ENCODE measurements at places on chromosomes 2 and 18.

GRCh38 chr2:155965415-155966063 lies 367.0 kb downstream of the NR4A2 start:
- no peak for DNase-seq

GRCh38 chr2:41294331-41294730 lies 753.5 kb upstream of the PKDCC start:
- DNase-seq = no peak

GRCh38 chr18:63887424-63887823 lies at the start of gene SERPINB2:
SERPINB2 (plus strand) TSS chr18:63887705; CDS start chr18:63891445, 3,740 bp downstream.
- DNase-seq = no peak

GRCh38 chr2:143001501-143001900 lies 124.0 kb downstream of the KYNU start:
- DNase-seq = no peak

GRCh38 chr2:215716956-215717355 lies 281.1 kb upstream of the FN1 start:
- DNase-seq = no peak

DNA sequence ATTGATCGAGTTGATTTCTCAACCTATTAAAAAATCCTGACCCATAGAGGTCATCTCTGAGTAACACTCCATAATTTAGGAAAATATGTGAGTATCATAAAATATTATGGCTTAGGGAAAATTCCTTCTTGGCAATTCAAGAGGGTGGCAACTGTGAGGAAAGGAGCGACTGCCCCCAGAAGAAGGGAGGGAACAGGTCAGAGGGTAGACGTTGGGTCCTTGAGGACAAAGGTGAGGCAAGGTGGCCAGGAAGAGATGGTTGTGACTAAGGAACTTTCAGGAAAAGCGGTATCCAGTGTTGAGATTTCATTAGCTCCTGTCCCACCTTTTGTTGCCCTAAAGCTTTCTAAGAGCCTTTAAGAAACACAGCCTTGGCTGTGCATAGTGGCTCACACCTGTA lies 10.5 kb upstream of the AGAP1 start:
- DNase-seq = no peak

DNA sequence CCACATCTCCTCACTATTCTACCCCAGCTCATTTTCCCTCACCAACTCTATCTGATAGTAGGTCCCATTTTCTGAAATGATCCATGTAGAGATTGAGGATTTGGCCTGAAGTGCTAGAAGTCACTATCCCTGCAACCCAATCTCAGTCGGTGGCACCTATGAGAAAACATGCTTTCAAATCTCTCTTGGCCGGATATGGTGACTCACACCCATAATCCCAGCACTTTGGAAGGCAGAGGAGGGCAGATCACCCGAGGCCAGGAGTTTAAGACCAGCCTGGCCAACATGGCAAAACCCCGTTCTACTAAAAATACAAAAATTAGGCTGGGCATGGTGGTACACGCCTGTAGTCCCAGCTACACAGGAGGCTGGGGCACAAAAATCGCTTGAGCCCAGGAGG lies 19.1 kb upstream of the MARCHF4 start:
- DNase-seq = no peak

DNA sequence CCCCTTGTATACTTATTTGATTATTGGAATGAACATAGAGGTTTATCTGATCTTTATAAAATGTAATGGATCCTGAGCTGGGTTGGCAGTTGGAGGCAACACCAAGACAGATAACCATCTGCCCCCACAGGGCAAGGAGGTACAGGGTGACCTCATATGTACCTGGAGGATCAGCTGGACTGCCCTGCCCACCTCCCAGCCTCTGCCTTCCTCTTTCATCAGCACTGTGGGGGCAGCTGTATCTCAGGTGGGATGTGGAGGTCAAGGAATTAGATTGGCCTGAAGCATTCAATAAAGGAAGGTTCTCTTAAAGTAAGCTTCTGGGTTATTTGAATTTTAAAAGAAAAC lies 92.6 kb downstream of the LYPD6 start:
- DNase-seq = no peak

- no peak for DNase-seq
Measured at GRCh38 chr18:58525928-58526424, 102.9 kb downstream of the ALPK2 start.

DNA sequence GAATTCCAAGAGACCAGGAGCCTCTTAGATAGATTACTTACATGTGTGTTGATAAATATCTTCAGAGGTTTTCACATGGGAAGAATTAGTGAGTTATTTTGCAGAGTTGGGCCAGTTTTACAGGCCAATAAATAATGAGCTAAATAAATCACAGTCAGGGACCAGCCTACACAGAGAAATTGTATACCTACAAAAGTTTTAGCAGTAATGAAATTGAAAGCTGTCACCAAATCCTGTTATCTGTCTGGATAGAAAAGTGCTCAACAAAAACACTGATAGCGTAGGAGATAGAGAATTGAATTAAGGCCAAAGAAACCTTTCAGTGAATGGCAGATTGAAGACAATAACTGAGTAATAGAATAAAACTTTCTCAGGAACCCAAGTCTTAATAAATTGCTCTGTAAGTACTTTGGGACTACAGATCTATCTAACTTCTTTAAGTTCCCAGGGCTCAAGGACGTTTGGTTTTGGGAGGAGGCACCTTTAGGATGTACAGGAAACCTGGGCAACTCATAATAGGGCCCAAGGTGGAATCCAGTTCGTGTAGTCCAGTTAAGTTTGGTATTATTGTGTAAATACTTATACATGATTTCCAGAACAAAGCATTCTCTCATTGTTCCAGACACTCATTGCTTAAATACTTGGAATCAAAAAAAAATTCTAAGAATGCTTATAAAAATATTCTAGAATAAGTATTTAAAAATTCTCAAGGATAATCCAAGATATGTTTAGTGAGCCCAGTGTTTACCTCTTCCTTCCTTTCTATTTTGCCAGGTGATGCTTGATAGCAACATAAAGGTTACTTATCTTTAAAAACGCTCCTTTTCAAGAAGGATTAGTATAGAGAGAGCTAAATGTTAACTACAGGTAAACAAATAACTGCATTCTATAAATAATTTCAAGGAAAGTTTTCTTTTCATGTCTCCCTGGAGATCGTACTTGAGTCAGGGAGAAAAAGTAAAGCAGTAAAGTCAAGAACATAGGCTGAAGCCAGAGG lies 134.5 kb downstream of the NCKAP5 start:
- DNase-seq = no peak

DNA sequence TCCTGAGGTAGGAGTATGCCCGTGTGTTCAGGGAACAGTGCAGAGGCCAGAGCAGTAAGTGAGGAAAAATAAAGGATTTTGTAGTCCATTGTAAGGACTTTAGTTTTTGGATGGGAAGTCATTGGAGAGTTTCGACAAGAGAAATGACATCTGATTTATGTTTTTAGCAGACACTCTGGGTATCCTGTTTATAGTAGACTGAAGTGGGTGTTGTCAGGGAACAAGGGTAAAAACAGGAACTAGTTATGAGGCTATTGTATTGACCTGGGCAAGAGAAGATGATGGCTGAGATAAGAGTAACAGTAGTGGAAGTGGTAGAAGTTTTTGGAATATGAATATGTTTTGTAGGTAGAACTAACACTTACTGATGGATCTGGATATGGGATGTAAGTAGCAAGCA lies 59.8 kb downstream of the GTF2A1L start:
- no peak for DNase-seq

- DNase-seq = no peak
Measured at GRCh38 chr18:1252534-1252933, 347.9 kb downstream of the ADCYAP1 start.

GRCh38 chr18:12973562-12974213 lies 17.5 kb upstream of the CEP192 start:
- DNase-seq = no peak

DNA sequence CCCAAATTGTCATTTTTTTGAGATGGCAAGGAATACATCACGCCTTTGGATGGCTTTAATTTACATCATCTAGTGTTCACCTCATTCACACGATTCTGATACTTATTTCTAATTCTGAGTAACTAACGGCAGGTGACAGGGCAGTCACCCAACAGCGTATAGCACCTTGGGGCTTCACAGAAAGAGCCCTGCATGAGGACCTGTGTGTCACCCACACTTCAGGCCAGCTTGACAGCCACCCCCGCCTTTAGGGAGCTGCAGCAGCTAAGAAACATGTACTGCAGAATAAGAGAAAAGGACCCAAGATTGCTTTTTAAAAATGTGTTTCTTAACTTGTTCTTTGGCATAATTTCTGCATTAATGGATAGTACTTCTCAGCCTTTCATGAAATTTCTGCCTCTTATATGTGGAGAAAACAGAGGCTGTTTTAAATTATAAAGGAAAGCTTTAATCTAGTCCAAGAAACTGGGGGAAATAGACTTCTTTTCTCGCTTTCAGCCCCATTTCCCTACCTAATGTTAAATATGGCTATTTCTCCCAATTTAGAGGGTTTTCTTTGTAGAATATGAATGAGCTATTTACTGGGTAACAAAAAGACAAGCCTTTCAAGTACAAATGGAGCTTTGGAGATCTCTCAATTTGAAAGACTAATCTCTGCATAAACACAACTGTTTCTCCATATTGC lies 245.1 kb downstream of the LDLRAD4 start:
- no peak for DNase-seq

DNA sequence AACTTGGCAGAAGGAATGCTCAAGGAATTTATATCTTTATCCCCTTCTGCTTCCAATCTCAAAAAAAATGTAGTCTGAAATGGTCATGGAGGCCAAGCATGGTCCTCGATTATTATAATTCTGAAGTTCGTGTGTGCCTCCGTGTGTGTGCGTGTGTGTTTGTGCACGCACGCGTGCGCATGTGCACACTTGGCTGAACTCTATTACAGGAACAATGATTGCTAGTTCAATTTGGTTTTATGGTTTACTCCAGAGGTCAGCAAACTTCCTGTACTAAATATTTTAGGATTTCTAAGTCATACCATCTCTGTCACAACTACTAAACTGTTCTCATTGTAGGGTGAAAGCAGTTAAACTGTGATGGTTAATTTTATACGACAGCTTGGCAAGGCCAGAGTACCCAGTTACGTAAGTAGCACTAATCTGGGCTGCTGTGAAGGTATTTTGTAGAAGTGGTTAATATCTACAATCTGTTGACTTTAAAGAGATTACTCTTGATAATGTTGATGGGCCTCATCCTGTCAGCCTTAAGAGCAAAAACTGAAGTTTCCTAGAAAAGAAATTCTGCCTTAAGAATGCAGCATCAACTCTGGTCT lies 5.8 kb upstream of the MARCHF7 start:
- no peak for DNase-seq

DNA sequence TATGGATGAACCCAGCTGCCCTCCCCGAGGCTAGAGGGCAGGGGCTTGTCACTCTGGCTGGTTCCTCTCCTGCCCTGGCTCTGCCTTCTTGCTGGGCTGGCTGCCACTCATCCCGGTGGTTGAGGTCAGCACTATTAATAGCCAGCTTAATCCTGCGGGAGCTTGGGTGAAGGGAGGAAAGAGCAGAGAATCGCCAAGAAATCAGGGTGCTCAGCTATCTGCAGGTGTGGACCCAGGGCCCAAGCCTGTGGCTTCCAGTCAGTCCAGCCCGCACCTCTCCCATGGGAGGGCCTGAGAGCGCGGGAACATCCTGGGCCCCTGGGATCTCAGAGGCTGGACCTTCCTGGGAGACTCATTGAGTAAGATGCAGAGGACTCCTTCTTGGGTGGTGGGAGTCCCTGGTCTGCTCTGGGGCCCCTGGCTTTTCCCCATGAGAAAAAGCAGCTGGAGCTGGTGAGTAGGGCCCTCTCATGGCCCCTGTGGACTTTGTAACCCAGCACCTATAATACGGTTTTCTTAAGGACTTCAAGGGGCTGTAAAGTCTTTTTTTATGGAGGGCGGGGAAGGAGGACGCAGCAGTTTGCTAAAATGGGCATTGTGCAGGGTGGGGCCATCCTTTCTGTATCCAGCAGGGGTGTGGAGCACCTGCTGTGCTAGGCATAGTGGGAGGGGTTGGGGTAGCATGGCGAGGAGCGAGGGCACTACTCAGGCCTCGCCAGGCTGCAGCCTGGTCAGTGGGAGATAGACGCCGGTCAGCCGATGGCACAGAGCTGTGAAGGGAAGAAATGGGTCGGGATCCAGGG lies 27.4 kb upstream of the CNNM3 start:
- DNase-seq = no peak

DNA sequence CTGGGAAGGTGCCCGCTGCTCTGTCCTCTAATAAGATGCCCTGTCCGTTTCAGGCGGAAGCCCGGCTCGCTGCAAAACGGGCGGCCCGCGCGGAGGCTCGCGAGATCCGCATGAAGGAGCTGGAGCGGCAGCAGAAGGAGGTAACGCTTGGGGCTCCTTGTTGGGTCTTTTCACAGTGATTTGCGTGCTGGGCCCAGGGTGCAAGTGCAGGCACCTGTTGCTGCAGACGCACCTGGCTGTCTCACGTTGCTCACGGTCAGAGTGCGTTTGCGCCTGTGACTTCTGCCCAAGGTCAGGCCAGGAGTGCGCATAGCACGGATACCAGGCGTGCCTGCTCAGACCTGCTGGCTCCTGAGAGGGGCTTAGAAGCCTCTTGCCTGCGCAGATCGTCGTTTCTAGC lies 81.1 kb downstream of the LRRFIP1 start:
- no peak for DNase-seq

DNA sequence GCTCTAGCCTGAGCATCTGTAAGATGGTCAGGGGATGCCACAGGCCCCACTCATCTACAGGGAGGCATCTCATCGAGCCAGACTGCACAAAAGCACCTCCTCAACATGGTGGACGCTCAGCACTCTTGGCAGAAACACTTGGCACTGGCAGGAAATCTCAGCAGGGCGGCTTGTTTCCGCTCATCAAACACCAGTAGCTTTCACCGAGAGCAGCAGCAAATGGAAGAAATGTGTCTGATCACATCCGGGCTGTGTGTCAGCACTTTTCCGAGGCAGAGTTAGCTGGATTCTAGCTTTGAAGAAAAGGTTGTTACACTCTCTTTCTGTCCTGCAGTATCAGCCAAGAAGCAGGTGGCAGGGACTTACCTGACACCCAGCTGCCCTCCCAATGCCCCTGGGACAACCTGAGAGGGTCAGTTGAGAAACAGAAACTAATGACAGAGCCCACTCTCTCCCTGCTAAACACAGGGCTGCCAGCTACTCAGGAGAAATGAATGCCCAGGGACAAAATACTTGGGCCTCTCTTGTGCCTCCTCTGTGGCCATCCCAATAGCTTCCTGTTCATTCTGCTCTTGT lies 68.9 kb upstream of the FZD7 start:
- DNase-seq = peak; percentile 10

DNA sequence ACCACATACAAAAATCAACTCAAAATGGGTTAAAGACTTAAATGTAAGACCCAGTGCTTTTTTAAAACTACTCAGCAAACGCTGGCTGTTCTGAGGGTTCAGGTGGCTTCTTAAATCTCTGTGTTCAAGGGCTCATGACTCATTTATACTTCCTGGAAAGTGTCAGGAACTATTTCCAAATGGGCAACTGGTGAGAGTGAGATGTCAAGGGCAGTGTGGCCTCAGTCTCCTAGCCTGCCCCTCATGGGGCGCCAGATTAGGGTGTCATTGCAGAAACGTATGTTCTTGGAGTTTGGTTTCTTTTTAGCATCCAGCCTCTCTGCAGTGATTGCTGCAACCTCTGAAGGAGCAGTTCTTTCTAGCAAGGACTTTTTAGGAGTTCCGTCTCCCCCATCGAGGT lies 485.4 kb downstream of the TNS1 start:
- no peak for DNase-seq

GRCh38 chr2:120660771-120661459 lies 74.8 kb upstream of the GLI2 start:
- no peak for DNase-seq

GRCh38 chr2:225437319-225437718 lies 37.8 kb downstream of the NYAP2 start:
- no peak for DNase-seq

GRCh38 chr18:59669872-59670657 lies 27.2 kb downstream of the CCBE1 start:
- DNase-seq = no peak
